ENCODE measurements at places on chromosomes 11 and 22.

DNA sequence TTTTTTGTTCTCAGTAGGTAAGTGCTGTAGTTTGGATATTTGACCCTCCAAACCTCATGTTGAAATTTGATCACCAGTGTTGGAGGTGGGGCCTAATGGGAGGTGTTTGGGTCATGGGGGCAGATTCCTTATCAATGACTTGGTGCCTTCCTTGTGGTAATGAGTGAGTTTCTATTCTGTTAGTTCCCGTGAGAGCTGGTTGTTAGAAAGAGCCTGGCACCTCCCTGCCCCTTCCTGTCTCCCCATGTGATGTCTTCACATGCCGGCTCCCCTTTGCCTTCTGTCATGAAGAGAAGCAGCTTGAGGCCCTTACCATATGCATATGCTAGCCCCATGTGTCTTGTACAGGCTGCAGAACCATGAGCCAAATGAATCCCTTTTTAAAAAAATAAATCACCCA, 138.3 kb downstream of the TMEM135 start:
- no peak for DNase-seq

DNA sequence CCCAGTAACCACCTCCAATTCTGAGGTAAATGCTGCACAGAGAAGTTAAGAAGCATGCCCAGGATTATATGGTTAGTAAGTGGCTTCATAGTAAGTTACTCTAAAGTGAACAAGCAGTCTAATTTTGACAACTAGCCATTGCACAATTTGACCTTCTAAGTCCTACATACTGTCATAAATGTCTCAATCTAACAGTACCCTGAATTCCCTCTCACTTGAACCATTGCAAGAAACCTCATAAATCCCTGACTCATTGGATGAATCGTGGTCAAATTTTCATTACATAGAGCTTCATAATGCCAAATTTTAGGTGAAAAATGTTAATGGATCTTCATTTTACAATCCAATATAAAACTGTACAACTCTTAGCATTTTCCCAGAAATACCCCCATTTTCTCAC, 217.3 kb upstream of the GRIA4 start:
- DNase-seq, result no peak

GRCh38 chr11:11967669-11968510, 40.5 kb downstream of the DKK3 start:
- no peak for DNase-seq

DNA sequence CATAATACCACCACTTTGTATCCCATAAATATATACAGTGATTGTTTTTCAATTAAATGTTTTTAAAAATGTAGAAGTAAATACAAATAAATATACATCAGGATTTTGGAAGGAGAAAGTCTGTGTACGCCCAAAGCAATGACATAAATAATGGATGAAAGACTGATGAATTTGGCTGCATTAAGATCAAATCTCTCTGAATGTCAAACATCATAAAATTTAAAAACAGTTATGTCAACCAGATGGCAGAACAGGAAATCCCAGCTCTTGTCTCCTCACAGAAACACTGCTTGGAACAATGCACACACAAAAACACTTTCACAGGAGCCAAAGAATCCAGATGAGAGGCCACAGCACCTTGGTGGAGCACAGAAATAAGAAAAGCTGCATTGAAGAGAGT, 332.9 kb downstream of the NTM start:
- no peak for DNase-seq

- no peak for DNase-seq
These were observed 3.9 kb downstream of the APOBEC3G start for GRCh38 chr22:39081016-39081415.

DNA sequence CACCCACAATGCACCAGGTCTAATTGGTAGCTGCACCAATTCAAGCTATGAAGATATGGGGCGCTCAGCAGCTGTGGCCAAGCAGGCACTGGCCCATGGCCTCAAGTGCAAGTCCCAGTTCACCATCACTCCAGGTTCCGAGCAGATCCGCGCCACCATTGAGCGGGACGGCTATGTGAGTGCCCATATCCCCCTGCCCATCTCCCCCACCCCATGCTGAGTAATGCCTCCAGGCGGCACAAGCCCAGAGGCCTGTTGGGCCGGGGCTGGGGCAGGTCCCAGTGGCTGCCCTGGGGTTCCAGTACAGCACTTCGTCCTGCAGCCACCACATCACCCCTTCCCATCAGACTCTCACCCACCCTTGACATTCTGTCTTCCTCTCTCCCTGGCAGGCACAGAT, 21.5 kb downstream of the POLR3H start:
- DNase-seq, result no peak

GRCh38 chr11:118045191-118045590, 31.7 kb upstream of the TMPRSS4 start:
- no peak for DNase-seq

- DNase-seq, result no peak
These were observed 734 bp downstream of the SNU13 start for GRCh38 chr22:41687901-41688364.

GRCh38 chr11:113690619-113691569, 15.2 kb downstream of the TMPRSS5 start:
- DNase-seq, result peak; percentile 77

DNA sequence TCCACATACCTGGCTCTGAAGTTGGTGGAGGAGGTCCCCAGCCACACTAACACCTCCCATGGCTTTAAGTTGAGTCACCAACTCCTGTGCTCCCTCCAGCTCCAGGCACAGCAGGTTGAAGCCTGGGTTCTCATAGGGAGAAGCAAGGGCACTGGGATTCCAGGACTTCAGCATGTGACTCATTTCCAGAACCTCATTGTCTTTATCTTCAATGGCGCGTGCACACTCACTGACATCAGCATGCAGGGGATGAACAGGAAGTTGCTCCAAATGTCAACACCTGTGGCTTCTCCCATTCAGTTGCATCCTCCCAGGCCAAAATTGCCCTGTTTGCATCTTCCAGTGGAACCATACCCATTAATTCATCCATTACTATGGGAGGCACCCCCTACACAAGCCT, 5.8 kb upstream of the UBQLNL start:
- DNase-seq, result no peak

- DNase-seq, result no peak
These were observed 42.1 kb downstream of the PAMR1 start for GRCh38 chr11:35483131-35483820.

- no peak for DNase-seq
These were observed 105.0 kb downstream of the SHANK2 start for GRCh38 chr11:71147331-71147730.

- peak; percentile 63 for DNase-seq
These were observed 59.0 kb downstream of the LRP5 start for GRCh38 chr11:68371171-68372041.

GRCh38 chr22:28999510-28999909, 62.1 kb downstream of the C22orf31 start:
- DNase-seq, result no peak

DNA sequence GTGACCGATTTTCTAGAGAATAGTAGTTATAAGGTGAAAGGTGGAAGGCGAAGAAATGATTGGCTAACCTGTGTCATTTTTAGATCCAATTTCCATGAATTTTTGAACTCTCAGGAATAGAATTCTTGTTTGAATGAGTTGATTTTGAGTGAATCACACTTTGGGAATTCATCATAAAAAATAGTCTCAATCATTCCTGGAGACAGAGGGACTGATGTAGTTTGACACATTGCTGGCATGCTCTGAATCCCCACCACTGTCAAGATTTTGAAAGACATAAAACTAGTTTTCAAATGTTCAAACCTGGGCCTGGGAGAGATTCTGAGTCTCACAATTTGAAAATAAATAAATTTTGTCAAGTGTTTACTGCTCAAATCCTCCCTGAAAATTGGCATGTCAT, 861.4 kb upstream of the RAG2 start:
- no peak for DNase-seq

DNA sequence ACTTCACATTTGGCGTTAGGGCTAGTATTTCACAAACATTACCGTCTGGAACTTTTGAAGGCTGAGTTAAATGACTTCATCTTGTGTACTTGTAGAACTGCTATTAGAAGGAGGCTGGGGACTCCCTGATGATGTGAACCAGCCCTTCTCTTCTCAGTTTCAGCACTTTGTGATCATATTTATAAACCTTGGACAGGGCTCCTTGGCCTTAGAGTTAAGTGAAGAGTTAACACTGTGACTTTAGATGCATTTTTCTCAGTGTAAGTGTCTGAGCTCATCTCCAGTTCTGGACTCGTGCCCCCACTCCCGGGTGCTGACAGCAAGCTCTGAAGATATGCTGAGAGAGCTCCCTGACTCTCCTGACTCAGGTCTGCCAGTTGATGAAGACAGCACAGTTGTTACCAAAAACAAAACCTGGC, 8.4 kb downstream of the MIAT start:
- no peak for DNase-seq

DNA sequence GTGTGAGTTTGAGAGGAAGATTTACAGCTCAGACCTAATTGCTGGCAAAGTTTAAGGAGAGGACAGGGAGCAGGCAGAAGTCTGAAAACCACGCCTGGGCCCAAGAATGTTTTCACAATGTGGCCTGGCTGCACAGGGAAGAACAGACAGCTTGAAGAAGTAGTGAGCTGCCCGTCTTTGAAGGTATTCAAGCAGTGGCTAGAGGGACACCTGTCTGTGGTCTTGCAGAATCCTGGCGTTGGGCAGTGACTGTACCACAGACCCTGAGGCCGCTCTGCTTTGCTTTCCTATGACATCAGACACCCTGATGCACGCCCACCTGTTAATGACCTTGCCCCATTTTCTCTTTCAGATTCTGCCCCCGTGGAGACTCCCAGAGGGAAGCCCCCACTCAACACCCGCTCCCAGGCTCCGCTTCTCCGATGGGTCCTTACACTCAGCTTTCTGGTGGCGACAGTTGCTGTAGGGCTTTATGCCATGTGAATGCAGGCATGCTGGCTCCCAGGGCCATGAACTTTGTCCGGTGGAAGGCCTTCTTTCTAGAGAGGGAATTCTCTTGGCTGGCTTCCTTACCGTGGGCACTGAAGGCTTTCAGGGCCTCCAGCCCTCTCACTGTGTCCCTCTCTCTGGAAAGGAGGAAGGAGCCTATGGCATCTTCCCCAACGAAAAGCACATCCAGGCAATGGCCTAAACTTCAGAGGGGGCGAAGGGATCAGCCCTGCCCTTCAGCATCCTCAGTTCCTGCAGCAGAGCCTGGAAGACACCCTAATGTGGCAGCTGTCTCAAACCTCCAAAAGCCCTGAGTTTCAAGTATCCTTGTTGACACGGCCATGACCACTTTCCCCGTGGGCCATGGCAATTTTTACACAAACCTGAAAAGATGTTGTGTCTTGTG, 6.6 kb upstream of the MCM5 start:
- DNase-seq, result no peak

DNA sequence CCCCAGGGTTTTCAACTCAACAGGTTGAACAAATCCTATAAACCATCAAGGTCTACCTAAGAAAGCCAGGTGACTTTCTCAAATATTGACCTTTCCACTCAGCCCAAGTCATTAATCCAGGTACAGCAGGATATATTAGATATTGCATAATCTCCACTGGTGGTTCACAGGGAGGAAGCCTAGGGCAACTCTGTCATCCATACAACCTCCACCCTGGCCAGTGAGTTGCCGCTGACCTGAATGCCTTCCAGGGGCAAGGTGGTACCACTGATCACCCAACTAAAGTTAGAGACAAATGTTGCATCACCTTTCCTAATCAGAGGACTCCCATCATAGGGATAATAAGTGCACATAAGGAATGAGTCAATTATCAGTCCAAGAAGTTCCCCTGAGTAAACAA, 22.9 kb downstream of the GUCD1 start:
- DNase-seq, result no peak

- DNase-seq, result no peak
These were observed 676.6 kb upstream of the CCDC179 start for GRCh38 chr11:23536907-23537306.

DNA sequence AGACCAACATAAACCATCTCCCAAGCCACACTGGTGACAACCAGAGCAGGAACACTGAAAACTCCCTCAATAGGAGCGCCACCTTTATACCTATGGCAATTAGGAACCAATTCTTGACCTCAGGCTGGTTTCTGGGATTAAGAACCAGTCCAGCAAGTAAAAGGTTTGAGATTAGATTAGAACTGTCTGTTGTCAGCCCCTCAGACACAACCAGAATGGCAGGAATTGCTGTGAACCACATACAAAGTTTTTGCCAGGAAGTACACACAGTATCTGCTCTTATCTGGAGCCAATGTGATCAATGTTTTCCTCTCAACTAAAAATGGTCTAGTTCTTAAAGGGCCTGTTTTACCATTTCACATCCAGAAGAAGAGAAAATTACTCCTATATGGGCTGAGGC, 55.2 kb downstream of the RBFOX2 start:
- no peak for DNase-seq

- no peak for DNase-seq
These were observed 47.0 kb downstream of the SBF2 start for GRCh38 chr11:10247011-10247410.

DNA sequence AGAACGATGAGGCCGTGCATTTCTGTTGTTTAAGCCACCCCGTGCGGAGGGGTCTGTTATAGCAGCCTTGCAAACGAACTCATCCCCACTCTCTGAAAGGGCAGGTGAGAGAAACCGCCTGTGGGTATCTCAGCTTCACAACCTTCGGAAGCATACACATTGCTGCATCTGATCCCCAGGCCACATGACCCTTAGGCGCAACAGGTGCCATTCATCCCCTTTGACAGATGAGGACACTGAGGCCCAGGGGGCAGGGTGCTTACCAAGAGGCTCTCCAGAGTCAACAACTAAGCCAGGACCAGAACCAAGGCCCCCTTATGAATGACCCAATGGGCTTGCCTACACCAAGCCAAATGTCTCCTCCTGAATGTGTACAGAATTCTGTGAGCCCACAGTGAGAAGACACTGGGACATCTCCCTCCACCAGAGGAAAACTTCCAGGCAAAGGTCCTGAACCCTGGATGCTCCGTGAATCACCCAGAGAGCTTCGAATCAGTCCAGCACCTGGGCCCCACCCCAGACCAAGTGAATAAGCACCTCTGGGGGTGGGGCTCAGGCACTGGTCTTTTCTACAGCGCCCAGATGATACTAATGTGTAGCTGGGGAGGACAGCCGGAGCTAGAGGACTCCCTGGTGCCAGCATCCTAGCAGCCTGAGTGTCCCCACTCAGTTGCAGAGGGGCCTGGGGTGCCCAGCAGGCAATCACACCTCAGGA, 83.2 kb downstream of the BUD13 start:
- no peak for DNase-seq

DNA sequence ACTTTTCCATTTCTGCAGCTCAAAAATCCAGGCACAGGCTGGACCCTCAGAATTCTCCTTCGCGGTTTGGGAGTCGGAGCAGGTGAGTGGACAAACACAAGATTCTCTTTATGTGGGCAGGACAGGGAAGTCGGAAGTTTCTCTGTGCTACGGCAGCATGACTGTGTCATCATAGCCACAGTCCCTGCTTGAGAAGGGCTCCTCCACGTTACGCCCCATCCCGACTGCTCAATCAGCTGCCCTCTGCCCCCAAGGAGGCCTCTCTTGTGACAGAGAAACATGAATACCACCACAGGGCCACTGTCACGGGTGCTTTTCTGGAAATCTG, 89.0 kb upstream of the SHISAL1 start:
- no peak for DNase-seq

GRCh38 chr11:46393231-46393616, 1.6 kb upstream of the CHRM4 start:
- DNase-seq, result no peak

GRCh38 chr22:48976556-48977535, 850.8 kb downstream of the BRD1 start:
- no peak for DNase-seq

GRCh38 chr11:64580412-64580811, 10.6 kb upstream of the SLC22A12 start:
- no peak for DNase-seq
